ENCODE measurements at places on chromosomes 7 and 10.

- DNase-seq, result no peak
These were observed 61.6 kb downstream of the GOLGA7B start for GRCh38 chr10:97911217-97911616.

DNA sequence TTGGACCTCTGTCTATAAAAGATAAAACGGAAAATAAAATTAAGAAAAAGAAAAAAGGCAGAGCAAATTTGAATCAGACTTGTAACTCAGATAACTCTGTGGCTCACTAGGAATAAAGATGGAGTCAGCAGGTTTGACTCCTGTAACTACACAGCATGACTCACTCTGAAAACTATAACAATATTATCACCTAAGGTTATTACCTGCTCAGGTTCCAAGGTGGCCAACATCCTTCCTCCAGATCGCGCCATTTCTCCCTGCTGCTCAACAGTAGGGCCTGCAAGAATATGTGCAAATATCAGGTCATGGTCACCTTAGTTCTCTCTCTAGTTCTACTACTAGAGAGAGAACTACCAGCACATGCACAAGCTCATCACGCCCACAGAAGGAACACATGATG is 30.0 kb downstream of the ALDH18A1 start:
- no peak for DNase-seq

DNA sequence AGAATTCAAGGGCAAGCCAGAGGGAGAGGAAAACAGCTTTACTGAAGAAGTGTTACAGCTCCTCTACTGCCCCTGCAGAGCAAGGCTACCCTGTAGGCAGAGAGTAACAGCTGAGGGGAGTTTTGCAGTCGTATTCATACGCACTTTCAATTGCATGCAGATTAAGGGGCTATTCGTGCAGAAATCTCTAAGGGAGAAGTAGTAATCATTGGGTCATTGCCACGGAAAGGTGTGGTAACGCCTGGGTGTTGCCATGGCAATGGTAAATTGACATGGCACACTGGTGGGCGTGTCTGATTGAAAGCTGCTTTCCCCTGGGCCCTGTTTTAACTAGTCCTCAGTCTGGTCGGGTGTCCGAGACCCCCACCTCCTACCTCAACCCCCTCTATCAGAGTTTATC is 227.2 kb downstream of the NSUN6 start:
- no peak for DNase-seq

DNA sequence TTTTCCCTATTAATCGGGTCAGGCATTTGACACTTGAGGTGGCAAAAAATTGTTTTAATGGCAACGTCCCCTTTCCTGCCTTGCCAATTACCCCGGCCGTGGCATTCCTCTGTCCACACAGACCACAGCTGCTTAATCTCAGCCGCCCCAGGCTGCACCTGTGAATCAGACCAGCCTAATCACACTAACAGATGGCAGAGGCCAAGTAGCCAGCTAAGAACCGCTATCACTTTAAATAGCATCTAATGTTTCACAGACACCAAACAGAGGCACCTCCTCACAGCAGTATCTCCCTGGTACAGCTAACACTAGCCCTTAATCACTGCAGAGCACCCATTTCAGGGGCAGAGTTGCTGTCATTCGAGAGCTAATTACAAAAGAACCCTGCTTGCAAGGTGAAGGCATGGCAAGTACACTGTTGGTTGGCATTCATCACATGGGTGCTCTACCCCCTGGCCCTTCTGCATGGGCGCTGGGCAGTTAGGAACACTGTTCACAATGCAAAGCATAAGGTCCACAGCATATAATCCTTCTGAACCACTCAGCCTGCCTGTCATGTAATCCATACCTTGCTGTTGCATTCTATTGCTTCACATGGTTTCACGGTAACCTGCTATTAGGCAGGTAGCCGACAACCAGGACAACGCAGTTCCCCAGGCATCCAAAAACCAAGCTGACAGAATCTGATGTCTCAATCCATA is 38.8 kb downstream of the FGFR2 start:
- no peak for DNase-seq

GRCh38 chr7:36171503-36171902 is 18.4 kb downstream of the EEPD1 start:
- no peak for DNase-seq

GRCh38 chr10:82817676-82818422 is 942.9 kb downstream of the NRG3 start:
- no peak for DNase-seq

- DNase-seq, result no peak
These were observed 102.7 kb downstream of the EVX1 start for GRCh38 chr7:27345164-27345887.

GRCh38 chr7:149544028-149544427 is 46.4 kb upstream of the ZNF746 start:
- no peak for DNase-seq

GRCh38 chr10:80421050-80421706 is 12.8 kb downstream of the PRXL2A start:
- no peak for DNase-seq

DNA sequence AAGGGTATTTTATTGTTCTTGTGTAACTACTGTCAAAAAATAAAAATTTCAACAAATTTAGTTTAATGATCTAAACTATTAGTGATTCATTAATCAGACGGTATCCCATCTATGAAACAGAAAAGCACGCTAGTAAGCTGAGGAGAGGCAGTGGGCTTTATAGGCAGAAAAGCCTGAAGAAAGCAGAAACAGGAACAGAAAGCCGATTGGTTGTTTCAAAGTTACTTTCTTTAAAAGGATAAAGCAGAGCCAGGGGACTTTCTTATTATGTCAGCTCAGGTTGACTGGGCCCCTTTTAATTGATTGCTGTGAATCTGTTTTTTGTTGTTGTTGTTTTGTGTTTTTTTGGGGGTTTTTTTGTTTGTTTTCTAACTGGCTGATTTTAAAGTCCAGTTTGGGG is 105.5 kb downstream of the TES start:
- DNase-seq, result no peak

DNA sequence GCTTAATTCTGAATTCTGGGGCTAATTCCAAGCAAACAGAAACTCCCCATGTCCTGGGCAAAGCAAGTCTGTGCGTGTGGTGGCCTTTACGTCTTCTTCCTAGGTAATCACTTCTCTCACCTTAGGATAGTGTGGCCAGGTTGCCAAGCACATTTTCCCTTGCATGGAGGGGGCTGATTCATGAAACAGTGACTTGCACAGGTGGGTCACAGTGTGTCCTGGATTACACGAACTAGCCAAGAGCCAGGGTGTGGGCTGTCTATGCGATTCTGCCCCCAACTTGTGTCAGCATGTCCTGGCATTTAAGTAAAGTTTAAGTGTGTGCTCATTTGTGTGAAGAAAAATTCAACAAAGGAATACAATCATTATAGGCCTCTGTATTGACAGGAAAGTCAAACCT is 18.5 kb upstream of the SEM1 start:
- DNase-seq, result no peak

DNA sequence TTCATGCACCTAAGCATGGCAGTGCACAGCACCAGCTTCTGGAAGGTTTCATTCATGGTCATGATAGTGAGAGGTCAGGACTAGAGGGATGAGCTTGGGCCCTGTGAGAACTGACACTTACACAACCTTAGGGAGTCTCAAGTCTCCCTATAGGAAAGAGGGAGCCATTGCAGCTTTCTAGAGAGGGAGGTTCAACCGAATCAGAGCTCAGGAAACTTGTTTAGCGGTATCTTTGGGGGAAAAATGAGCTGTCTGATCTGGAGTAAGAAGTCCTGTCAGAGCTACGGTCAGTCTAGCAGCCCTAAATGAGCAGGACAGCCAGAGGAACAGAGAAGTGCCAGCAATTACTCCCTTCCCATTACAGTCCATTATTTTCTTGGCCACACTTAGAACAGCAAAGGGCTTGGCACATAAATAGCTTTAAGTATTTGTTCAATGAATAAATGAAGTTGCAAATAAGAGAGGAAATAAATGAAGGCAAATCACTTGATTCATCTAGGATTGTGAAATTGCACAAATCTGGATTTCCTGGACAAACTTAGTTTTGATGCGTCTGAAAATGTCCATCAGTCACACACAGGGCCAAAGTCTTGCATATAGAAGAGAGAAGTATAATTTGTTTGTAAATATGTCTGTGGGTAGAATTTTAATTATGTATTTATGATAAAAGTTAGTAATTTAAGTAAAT is 262.0 kb downstream of the GLI3 start:
- no peak for DNase-seq

DNA sequence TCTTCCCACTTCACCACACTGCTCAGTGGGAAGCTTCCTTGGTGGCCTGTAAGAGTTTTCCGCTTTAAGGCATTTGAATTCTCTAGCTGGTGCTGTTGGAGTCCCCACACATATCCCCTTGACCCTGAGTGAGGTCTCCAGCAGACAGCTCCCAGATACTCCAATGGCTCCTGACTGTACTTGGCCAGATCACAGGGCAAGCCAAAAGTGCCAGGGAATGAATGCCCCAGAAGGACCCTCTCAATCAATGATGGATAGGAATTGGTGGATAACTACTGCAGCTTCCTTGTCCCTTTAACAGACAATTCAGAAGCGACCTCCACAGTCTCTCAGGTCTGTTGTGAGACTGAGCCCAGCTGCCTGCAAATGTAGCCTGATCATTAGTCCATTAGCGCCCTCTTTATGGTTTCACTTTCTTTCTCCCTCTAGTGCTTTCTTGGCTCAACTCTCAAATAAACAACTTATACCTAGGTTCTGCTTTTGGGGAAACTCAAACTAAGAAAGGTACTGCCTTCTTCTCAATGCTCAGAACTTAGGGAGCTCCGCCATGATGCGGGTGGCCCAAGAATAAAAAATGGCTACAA is 283.0 kb downstream of the TCF7L2 start:
- no peak for DNase-seq

- no peak for DNase-seq
These were observed 19.5 kb downstream of the COL28A1 start for GRCh38 chr7:7516156-7516555.

GRCh38 chr7:97004247-97005182 is 838 bp upstream of the DLX6 start:
- no peak for DNase-seq

DNA sequence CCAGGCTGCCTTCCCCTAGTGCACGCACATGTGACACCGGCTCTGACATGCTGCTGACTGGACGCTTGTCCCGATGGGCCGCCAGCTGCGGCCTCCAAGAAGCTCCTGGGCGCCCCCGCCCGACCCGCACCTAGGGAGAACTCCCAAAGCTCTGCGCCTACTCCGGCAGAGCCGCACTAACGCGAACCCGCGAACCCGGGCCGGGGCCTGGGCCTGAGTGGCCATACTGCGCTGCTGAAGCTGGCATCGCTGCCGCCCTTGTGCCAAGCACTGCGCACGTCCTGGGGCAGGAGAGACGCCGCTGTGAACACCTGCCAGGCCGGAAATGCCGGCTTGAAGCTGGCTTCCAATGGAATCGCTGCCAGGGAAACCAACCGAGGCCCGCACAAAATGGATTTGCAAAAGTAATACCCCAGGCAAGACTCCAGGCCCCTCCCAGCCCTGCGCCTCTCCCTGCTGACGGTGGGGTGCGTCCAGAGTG is 85.1 kb downstream of the WASHC2A start:
- no peak for DNase-seq

DNA sequence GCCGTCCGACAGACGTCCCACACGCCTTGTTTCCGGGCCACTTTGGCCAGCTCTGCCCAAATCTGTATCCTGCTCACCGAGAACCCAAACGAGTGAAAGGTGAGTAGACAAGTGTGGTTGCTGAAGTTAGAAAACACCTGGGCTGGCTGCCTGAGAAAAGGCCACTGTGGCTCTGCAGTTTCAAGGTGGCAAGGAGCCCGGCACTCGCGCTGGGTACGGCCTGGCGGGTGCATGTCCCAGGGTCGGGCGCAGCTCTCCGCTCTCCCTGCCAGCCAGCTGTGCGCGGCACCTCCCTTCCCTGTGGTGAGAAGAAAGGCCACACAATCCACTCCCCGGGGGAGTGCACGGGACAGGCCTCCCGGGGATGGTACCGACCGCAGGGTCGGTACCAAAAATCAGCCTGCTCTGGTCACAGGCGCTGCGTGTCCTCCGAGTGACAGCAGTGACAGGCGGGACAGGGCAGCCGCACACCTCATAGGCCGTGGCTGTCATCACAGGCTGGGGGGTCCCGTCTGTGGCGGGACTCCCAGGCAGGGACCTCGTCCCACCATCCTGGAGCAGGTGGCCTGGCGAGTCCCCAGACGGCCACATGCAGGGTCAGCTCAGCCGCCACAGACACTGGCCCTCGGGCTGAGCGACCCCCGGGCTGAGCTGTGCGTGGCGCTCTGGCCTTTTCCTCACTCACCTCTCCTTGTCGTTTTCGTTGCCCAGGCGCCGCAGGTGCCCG is 22.8 kb downstream of the CFAP46 start:
- DNase-seq, result no peak

GRCh38 chr7:64878684-64879083 is 24.4 kb upstream of the ZNF273 start:
- DNase-seq, result no peak
